Tibial artery (tissue), 4 donors: ENCODE measurements at places on chromosomes 12 and 14.

DNA sequence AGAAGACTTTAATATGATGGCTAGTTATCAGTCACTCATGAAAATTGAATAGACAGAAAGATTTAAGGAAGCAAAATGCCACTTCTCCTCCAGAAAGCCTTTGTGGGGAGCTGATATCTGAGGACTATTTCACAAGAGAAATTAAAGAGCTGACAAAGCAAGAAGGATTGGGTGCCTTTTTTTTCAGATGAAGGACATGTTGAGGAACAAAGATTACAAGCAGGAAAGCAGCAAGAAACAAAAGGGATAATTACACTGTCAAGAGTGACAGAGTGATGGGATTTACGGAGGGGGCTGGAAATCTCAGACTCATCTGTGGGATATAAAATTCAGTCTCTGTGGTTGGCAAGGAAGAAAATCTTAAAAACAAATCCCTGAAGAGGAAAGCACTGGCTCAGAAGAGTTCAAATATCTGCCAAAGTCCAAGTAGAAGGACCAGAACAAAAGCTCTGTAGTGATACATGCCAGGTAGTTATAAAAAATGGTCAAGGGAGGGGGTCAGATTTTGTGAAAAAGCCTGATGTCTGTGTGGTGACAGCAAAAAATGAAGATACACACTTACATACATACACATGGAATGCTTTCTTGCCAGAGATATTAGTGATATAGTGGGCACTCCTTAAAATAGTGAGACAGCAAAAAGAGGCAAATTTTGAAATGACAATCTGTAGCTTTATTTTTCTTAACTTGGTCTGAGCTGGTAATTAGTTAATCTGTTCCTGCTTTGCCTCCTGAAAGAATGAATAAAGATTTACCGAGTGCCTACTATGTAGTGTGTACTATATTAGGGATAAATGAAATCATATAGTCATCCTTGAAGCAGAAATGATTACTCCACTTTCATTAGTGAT is 62.9 kb downstream of the EPS8 start:
- no peak for DNase-seq

- DNase-seq, result no peak
These were observed 2.7 kb downstream of the ARID2 start for GRCh38 chr12:45732250-45732649.

DNA sequence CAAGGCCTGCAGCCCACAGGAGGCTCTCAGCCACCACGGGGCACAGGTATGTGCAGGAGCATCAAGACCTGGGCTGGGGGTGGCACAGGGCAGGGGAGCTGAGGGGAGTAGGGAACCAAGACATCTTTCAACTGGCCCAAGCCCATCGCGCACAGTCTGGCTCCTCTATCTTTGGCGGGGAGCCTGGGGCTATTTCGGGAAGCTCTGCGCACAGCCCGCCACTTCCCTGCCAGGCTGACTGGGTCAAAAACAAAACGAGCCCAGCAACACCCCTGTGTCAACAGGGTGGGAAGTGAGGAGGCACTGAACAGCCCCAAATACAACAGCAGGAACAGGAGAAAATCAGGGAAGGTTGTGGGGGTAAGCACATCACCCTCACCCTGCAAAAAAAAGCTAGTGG is 83.9 kb downstream of the ARL6IP4 start:
- DNase-seq, result peak; percentile 68

- DNase-seq, result no peak
These were observed 133.5 kb upstream of the TMCC3 start for GRCh38 chr12:94783862-94784261.

DNA sequence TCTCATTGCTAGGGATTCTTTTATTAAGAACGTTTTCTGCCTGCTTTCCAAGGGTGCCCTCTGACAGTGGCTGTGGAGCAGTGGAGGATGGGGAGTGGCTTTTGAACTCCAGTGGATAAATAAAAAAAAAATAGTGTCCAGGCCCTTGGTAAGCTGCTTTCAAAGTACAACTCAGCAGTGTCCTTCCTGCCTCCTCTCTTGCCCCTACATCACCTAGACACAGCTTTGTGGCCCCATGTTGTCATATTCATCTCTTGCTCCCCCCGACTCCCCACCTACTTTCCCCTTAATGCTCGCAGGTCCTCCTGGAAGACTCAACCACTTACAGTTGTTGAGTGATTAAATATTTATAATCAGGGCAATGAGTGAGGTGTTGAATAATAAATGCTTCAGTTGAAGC is 880.9 kb downstream of the BCL11B start:
- DNase-seq, result no peak

GRCh38 chr14:33734387-33734786 is 216.5 kb downstream of the EGLN3 start:
- DNase-seq, result no peak

DNA sequence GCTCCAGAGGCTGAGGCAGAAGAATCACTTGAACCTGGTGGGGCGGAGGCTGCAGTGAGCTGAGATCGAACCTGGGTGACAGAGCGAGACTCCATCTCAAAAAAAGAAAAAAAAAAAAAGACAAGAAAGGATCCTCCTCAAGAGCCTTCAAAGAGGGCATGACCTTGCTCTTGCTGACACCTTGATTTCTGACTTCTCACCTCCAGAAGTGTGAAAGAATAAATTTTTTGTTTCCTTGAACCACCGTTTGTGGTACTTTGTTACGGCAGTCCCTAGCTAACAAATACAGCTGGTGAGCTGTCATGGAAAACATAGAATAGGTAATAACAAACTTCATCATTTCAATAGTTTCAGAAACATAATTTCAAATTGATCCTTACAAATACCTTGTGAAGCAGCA is 1.9 kb upstream of the ACTR10 start:
- no peak for DNase-seq

DNA sequence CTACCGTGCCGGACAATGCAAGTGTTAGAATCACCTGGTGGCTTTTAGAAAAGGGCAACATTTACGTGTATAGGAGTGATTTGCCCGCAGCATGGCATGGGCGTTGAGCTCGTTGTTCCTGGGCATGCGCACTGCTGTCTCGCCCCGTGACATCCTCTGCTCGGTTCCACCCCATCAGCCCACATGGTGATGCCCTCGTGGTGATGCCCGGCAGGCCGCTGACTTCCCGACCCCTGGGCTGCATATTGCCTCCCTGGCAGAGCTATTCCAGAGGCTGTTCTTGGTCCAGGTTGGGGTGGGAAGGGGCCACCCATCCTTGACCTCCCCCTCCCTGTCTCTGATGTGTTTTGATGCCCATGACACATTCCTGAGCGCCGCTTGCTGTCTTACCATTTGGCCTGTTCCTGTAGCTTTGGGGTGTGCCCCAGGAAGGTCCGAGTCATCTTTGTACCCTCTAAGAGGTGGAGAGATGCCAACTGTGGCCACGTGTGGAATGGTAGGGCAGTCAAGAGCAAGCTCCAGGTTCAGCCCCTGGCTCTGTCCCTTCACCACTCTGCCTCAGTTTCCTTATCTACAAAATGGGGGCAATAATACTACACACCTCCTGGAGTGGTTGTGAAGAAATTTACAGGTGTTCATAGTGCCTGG is 4.8 kb downstream of the HIP1R start:
- DNase-seq, result no peak

GRCh38 chr14:55929136-55929535 is 189.1 kb upstream of the PELI2 start:
- DNase-seq, result no peak
